Left lobe of liver (tissue), 2 donors: ENCODE measurements at places on chromosomes 12 and 14.

GRCh38 chr14:30848449-30849240, 25.7 kb upstream of the COCH start:
- peak; percentile 67 for DNase-seq

- DNase-seq = no peak
Observed at GRCh38 chr12:129440278-129440677, 463.5 kb downstream of the TMEM132D start.

- DNase-seq = no peak
Observed at GRCh38 chr14:104473649-104474494, 105.7 kb upstream of the C14orf180 start.

- no peak for DNase-seq
Observed at GRCh38 chr14:91369628-91370445, 47.8 kb downstream of the CCDC88C start.

GRCh38 chr12:80412343-80412953, 31.6 kb upstream of the PTPRQ start:
- DNase-seq = no peak
